A549 treated with Hydrocortisone at 1 μM for 4 hours (cell line): ENCODE measurements at places on chromosomes 16 and 17. TPM values are rescaled to one million over a fixed set of nuclear protein-coding genes. Genes with fewer than 3 reads are reported as not detected.

The KRT31 gene
- not detected in 5 replicates for total RNA-seq

The GAST gene
- total RNA-seq: 0.38 to 0.59 TPM in 2 of 5 replicates, not detected in the others

The RNF222 gene
- total RNA-seq: not detected in 5 replicates

The VTN gene
- total RNA-seq: 17.1 to 25.8 TPM (median 20.1 TPM) in 5 replicates

The CNTROB gene
- 38.2 to 41.1 TPM (median 40.0 TPM) in 5 replicates for total RNA-seq

The IL21R gene
- 0.03 TPM in 2 of 5 replicates, not detected in the others for total RNA-seq

The CCL22 gene
- total RNA-seq: 0.05 to 0.07 TPM in 2 of 5 replicates, not detected in the others

The ITGB4 gene
- total RNA-seq: 88.7 to 126 TPM (median 108 TPM) in 5 replicates

The TP53TG3C gene
- 0.23 to 0.84 TPM (median 0.26 TPM) in 4 of 5 replicates, not detected in the other for total RNA-seq

The MED1 gene
- 25.2 to 38.1 TPM (median 29.4 TPM) in 5 replicates for total RNA-seq

The GPR139 gene
- total RNA-seq: not detected in 5 replicates

The NXPH3 gene
- 1.0 to 1.4 TPM (median 1.3 TPM) in 5 replicates for total RNA-seq

The SLX1A gene
- 7.8 to 14.7 TPM (median 13.7 TPM) in 5 replicates for total RNA-seq

The FBXW10 gene
- 0.92 to 1.3 TPM (median 1.3 TPM) in 5 replicates for total RNA-seq

The TP53TG3 gene
- total RNA-seq: 0.22 to 1.2 TPM (median 0.59 TPM) in 5 replicates

The ABCA10 gene
- 0.03 to 0.16 TPM (median 0.07 TPM) in 5 replicates for total RNA-seq

The KRTAP3-1 gene
- 0.24 TPM in 1 of 5 replicates, not detected in the others for total RNA-seq

The CTRB1 gene
- not detected in 5 replicates for total RNA-seq

The TPSD1 gene
- not detected in 5 replicates for total RNA-seq

The EVI2A gene
- total RNA-seq: not detected in 5 replicates

The CLDN9 gene
- total RNA-seq: 0.33 to 0.55 TPM (median 0.47 TPM) in 5 replicates

The GGT6 gene
- not detected in 5 replicates for total RNA-seq

The MYO15A gene
- 0.34 to 0.54 TPM (median 0.37 TPM) in 5 replicates for total RNA-seq
